ENCODE measurements at places on chromosomes 7 and 10. TPM values are rescaled to one million over a fixed set of nuclear protein-coding genes. Genes with fewer than 3 reads are reported as not detected.

DNA sequence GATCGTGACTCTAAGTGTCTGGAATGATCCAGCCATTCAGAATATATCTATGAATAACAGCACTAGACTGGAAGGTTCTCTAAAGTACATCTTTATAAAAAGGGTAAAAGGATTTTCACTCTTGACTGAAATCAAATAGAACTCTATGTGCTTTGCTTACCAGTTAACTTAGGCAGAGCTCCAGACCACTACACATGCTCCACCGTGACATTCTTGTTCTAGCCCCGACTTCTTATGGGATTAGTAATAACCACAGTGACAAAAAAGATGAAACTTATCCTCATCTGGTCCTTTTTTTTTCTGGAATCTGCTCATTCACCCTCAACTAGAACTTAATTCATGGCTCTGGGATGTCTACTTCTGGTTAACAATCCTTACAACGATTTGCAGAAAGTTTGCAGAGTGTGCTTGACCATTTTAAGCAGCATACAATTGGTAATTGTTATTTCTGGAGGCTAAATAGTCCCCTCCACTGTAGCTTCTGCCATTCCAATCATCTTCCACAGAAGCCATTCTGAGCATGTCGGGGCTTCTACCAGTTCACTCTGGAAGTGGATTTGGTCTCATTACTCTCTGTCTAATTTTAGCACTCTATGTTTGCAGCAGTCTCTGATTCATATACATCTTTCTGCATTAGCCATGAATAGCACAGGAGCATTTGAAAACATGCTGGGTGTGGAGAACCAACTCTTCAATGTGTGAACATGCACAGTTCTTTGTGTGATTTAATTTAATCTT, 163.7 kb upstream of the CDC14C start:
- no peak for DNase-seq

DNA sequence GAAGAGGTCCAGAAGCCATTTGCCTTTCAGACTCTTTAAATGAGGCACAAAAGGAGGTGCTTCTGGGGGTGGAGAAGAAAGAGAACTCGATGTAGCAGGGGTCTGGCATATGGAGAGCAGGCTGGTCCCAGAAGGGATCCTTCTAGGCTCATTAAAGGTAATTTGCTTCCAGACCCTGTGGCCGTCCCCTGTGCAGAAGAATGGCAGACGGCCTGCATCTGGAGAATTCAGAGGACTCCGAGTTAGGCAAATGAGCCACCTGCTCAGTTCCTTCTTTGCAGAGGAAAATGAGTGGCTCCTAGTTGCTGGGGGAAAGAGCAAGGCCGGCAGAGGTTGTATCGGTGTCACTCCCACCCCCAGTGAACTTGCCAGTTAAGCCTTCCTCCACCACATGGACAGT, 73.8 kb upstream of the FAM180A start:
- DNase-seq = no peak

DNA sequence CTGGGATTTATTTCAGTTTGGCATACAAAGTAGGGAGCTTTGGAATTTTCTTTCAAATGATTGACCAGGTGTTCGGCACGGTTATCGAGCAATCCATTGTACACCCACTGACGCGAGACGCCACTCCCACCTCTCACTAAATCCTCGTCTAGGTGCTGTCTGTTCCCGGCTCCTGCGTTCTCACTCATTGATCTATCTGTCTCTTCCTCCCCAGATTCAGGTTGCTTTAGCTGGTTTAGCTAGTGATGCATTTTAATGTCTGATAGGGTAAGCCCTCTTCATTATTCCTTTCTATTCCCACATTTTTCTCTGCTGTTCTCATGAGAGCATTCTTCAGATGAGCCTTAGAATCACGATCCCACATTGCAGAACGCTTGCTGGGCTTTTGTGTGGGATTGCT, 91.7 kb downstream of the ELFN1 start:
- DNase-seq = no peak

Gene PLEKHS1
- 1.0 TPM for total RNA-seq
